T-helper 2 cell (primary cell): ENCODE measurements at places on chromosomes 7 and 10.

- DNase-seq: no peak
Measured at GRCh38 chr7:11784769-11785536, 47.0 kb downstream of the THSD7A start.

- no peak for DNase-seq
Measured at GRCh38 chr10:80133206-80133605, 676 bp downstream of the PLAC9 start.

- no peak for DNase-seq
Measured at GRCh38 chr10:33478675-33479125, 144.2 kb upstream of the NRP1 start.

- no peak for DNase-seq
Measured at GRCh38 chr7:128661446-128661845, 10.6 kb upstream of the GARIN1A start.

- no peak for DNase-seq
Measured at GRCh38 chr10:77422491-77423338, 214.9 kb downstream of the KCNMA1 start.

- peak; percentile 45 for DNase-seq
Measured at GRCh38 chr10:122342293-122343134, 32.0 kb upstream of the PLEKHA1 start.

GRCh38 chr10:35707642-35708425 is 65.7 kb upstream of the FZD8 start:
- no peak for DNase-seq

- DNase-seq: no peak
Measured at GRCh38 chr7:79298145-79298760, 155.2 kb downstream of the MAGI2 start.

DNA sequence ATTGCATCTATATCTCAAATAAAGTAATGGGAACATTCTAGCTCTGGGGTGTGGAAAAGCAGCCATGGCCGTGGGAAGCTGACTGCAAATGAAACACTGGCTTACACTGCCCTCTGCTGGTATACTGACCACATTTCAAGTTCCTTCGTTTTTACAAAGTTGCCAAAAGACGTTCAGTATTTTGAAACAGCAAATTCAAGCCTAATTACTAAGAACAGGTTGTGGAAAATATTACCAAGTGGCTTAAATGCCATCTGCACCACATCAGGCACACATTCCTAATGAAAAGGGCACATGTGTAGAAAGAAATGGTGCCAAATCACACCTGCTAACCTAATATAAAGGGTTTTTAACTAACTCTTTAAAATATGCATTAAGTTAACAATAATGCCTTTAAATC is 83.9 kb downstream of the JAZF1 start:
- DNase-seq: peak; percentile 39

- DNase-seq: no peak
Measured at GRCh38 chr7:69843653-69844052, 245.4 kb downstream of the AUTS2 start.

DNA sequence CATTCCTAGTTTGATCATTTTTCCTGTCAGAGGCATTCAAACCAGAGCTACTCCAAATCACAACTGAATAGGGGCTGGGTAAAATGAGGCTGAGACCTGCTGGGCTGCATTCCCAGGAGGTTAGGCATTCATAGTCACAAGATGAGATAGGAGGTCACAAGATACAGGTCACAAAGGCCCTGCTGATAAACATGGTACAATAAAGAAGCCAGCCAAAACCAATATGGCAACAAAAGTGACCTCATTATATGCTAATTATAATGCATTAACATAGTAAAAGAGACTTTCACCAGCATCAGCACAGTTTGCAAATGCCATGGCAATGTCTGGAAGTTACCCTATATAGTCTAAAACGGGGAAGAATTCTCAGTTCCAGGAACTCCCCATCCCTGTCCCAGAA is 37.3 kb downstream of the TWIST1 start:
- DNase-seq: no peak
